ENCODE measurements at places on chromosomes 6 and 20.

GRCh38 chr20:37989601-37990295, 43.5 kb downstream of the TTI1 start:
- DNase-seq = no peak

DNA sequence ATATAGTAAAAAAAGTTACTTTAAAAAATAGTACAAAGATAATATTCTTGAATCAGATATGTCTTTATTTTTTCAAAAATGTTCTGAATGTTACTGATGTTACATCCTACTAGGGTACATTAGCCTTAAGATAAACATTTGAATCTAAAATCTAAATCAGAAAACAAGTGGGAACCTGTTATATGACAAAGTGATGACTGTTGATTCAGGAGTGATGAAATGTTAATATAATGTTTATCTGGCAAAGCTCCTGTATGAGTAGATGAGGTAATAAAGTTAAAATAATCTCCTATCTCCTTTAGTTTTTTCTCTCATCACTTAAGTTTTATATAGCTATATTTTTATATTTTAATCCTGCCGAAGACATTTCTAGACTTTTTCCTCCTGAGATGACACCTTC, 4.2 kb downstream of the DOP1A start:
- DNase-seq = no peak

DNA sequence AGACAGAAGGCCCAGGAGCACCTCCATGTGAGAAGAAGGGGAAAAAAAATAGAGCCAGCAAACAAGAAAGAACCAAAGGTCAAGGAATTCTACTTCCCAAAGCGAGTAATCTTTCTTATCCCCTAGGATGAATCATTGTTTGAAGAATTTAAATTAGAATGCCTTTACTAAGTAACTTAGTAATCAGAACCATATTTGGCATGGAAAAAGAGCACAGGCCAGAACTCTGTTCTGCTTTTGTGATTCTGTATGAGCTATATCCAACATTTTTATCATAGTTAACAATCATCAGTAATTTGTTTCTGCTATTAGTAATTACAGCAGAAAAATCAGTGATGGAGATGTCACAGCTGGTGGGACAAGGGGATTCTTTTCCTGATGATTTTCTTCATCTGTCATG, 228.8 kb upstream of the FAM83B start:
- DNase-seq = no peak

DNA sequence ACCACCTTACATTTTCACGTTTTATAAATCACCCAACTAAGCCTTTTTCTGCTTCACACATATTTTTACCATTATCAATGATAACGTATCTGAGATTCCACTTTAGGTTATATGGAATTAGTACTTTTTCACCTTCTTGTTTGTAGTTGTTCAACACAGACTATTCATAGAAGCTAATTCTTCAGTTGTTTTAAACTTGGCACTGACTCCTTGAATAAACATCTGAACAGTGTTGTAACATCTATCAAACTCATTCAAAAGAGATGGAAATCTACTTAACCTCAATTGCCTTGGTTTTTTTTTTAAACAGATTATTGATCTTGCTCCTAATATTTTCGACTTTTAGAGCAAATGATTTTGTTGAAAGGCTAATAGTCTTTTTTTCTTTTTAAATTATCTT, 34.2 kb downstream of the PTPRA start:
- DNase-seq = no peak

GRCh38 chr6:113558966-113559365, 298.2 kb upstream of the MARCKS start:
- no peak for DNase-seq

GRCh38 chr6:20751293-20751935, 217.2 kb downstream of the CDKAL1 start:
- DNase-seq = no peak

DNA sequence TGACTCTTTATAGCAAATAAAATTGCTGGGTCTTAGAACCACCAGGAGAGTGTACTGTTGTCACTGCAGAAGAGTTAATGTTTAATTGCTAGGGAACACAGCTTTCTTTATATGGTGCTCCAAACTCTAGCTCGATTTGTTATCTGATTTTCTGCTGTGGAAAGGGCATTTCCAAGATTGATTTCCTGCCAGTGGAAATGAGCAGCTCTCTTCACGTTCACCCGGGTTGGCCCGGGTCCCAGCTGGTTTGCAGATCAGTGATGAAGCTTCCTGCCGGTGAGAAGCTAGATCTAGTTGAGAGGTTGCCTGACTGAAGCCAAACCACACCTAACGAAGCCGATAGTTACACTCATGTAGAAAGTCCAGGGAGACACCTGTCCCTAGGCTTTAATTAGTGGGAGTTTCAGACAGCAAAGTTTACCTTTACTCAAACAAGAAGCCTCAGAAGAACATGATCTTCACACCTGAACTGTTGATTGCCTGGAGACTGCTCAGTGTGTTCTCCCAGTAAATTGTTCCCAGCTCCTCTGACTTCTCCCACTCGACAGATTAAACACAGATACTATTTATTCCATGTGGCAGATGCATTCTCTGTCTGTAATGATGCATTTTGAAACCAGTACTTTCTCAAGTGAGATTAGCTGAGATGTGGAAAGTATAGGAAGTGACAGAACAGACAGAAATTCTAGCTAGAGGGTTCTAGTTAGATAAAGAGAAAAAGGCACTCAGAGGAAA, 27.8 kb downstream of the PAQR8 start:
- DNase-seq = peak; percentile 56

GRCh38 chr6:87738000-87738399, 36.0 kb upstream of the AKIRIN2 start:
- no peak for DNase-seq

DNA sequence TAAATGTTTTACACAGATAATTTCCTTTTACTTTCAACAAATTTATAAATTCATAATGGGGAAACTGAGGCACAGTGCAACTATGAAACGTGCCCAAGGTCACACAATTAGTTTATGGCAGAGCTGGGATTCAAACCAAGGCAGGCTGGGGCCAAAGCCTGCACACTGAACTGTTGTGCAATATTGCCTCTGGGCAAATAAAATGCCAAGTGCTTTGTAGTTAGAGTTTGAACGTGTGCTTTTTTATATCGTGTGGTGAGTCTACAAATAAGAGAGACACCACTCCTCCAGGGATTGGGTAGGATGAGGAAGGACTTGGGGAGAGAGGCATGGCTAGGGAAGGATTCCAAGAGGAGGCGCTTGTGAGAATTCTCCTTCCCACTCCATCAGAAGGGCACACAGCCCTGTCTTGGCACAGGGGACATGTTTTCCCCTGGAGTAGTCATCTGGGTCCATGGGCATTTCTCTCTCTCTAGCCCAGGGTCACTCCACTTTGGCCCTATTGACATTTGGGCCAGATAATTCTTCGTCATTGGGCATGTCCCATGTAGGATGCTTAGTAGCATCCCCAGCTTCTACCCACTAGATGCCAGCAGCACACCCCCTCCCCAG, 2.8 kb upstream of the CDH22 start:
- no peak for DNase-seq

DNA sequence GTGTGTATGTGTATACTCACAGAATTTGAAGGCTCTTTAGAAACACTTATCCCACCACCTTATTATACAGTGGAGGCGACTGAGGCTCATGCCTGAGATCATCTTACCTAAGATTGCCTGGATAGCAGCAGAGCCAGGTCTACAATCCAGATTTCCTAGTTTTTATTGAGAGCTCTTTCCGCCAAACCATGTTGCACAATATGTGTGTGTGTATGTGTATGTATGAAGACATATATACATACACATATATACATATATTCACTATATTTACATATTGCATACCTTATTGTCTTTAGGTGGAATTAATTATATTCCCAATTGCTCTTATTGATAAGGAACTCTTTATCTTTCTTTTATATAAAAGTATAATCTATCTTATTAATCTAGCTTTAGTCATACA, 130.6 kb downstream of the AFG1L start:
- DNase-seq = no peak

DNA sequence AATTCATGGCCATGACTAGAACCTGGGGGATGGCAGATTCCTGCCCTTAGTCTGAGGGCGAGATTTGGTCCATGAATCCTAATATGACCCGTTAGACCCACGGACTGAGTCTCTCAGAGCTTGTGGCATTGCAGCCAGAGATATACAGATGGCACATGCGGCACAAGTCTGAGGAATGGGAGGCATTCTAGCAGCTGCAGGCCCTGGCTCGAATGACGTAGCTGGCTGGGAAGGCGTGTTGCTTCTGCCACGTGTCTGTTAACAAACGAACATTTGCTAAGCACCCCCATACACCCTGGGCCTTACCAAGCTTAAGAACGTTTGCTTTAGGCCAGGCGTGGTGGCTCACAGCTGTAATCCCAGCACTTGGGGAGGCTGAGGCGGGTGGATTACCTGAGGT, 68.0 kb downstream of the CD164 start:
- DNase-seq = no peak

GRCh38 chr20:53419693-53420460, 173.8 kb downstream of the ZNF217 start:
- DNase-seq = no peak

DNA sequence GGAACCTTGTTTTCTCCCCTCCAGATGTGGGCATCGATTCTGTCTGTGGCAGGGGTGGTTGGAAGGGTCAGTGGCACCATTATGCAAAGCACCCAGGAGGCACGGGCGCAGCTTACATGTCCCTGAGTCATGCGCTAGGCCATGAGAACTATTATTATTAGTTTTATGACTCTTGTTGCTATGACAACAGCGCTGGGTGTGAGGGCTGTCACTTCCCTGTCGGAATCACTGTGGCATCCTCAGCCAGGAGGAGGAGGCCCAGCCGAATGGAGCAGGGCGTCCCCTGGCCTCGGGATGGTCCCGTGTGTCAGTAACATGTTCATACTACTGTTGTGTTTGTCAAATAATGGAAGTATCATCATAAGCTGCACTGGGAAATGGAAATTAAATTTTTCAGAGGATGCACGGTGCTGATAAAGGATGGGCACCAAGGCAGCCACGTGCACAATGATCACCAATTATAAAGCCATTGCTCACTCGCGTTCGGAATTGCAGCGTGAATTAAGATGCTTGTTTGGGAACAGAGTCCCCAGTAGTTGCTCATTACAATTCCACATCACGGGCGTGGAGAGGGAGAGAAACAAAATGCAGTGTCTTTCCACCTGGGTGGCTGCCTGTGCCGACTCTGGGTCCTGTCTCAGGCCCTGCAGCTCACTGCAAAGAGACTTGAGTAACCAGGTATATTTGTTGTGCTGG, 247.9 kb downstream of the CDH4 start:
- no peak for DNase-seq

DNA sequence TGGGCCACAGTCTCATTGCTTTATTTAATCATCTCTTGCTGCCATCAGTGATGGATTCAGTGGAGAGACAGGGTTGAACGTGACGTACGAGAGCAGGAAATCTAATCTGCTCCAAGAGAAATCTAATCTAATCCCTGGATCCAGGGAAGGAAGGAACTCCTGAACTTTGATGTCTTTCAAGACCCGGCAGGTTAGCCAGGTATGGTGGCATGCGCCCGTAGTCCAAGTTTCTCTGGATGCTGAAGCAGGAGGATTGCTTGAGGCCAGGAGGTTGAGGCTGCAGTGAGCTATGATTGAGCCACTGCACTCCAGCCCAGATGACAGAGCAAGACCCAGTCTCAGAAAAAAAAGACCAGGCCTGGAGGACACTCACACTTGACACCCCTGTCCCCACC, 11.4 kb upstream of the PGC start:
- no peak for DNase-seq

GRCh38 chr20:44648068-44648467, 3.4 kb downstream of the ADA start:
- no peak for DNase-seq

GRCh38 chr6:168581236-168581635, 140.3 kb downstream of the SMOC2 start:
- no peak for DNase-seq

- no peak for DNase-seq
Observed at GRCh38 chr6:73393278-73393677, 1.4 kb upstream of the DDX43 start.

DNA sequence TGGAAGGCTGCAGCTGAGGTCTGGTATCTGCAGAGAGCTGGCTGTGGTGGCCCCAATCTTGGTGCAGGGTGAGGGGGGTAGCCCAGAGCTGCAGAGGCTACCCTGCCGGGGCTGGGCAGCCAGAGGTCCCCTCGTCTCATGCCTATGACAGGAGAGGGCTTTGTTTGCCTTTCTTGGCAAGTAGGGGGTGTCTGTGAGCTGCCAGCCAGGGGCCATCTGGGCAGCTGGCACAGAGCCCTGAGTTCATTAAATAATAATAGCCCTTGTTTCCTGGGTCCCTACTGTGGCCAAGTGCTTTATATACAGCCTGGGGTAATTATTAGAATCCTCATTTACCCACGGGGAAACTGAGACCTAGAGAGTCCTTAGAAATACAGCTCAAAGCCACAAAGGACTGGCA, 66.6 kb downstream of the EZR start:
- no peak for DNase-seq

DNA sequence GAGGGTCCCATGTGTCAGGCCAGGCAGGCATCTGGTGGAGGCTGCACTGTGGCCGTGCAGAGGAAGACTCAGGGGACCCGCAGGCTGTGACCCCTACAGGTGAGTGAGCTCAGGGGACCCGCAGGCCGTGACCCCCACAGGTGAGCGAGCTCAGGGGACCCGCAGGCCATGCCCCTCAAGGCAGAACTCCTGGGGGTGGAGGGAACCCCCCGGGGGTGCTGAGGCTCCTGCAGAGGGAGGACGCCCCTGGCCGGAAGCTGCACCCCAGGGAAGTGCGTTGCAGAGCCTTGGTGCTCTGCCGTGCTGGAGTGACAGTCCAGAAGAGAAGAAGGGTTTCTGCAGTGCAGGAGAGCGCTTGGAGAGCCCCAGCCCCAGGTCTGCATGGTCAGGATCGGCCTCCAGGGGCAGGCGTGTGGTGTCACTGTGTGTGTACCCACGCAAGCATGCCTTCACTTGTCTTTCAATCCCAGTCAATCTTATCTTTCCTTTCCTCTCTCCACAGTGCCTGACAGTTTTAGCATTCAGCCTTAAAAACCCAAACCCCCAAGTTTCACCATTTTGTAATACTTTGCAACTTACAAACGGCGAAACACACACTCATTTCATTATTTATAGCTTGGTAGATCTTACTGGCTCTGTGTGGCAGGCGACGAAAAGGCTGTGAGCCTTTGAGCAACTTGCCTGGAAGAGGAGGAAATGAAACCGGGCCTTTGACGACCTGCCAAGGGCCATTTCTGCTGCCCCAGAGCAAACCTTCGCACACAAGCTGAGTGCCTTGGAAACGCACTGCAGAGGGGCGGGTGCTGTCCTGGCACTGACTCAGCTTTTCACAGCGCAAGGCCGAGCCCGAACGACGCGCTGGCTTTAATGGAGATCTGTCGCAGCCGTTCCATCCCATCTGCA, 101.4 kb upstream of the AGPAT4 start:
- no peak for DNase-seq

DNA sequence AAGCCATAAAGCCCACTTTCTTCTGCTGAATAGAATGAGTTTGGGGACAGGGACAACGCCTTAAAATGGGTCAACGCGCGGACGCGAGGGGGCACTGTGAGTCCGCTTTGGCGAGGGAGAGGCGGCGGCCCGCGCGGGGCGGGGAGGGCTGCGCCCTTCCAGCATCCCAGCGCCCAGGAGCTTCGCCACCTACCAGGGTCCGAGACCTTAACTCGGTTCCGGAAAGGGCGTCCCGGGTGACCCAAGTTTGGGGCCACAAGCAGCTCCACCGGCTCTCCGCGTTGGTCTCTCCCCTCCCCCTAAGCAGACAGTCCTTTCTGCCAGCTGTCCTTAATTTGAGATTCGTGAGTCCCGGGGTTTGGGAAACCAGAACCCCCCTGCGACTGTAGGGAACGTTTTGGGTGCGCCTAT, 1.8 kb upstream of the SAMD5 start:
- peak; percentile 75 for DNase-seq
